Cortex of kidney (tissue), 1 donor: ENCODE measurements at places on chromosomes 12 and 14.

- DNase-seq: no peak
Measured at GRCh38 chr12:71439613-71440344, at the start of gene LGR5. Gene LGR5, plus strand, starts transcription at chr12:71439798. Its CDS starts 283 bp downstream, at chr12:71440081.

DNA sequence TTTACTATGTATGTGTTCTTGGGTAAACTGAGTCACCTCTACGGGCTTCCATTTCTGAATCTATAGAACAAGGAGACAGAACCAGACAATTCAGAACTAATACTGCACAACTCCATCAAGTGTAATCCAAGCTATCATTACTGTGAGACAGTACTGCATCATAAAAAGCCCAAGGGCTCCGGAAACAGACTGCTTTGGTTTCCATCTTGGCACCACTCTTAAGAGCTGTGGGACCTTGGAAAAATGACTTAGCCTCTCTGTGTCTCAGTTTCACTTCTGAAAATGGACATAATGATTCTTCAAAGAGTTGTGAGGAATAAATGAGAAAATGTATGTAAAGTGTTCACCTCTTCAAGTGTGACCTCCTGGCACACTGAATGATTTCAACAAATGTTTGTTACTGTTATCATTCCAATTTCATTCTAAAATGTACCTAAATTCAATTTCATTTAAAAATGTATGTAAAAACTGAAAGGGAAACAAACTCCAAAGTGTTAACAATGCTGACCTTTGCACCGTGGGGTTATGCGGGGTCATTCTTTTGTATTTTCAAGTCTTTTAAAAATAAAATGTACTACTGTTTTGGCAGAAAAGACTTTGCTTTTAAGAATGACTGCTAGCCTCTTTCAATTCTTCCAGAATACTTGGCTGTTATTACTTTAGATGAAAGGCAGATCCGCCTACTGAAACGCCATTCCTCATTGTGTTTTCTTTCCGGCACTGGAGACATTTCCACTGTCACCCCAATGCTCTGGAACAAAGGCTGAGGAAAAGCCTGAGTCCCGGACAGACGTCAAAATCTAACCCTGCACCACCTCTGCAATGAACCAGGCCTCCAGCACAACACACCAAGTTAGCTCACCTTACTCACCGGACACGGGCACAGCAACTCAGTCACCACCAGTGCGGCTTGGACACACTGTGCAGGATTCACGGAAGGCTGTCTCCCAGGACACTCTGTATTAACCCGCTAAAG lies 62.8 kb downstream of the TMCC3 start:
- no peak for DNase-seq

- no peak for DNase-seq
Measured at GRCh38 chr14:32137313-32137712, 60.2 kb downstream of the ARHGAP5 start.

DNA sequence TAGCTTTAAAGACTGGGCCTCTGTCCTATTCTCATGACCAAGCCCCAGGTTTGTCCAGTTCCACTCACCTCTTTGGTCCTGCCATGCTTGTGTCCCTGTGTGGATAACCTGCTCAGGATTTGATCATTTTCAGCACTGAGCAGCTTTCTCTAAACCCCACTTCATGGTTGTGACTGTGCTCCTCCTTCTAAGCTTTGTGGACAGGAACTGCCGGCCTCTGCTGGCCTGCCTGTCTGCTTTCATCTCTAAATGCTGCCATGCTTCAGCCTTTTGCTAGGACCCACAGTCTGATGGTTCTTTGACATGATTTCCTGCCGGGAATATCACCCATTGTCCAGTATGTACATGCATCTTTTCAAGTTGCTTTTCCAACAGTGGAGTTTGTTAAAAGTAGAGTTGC lies 53.9 kb upstream of the STXBP6 start:
- DNase-seq: no peak

DNA sequence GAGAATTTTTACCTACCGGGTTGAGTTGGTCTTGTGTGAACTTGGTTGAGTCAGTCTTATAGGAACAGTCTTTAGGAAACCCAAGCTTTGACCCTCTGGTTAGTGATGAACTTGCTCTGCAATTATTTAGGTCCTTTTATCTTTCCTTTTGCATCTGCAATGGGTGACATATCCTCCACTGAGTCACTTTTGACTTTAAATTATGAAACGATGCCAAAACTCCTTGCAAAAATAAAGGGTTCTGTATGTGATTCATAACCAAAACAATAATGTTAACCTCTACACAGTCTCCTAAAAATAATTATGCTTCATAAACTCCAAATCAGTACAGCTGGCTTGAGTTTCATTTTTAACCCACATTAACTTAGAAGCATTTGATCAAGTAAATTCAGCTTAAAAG lies 979.4 kb downstream of the GALC start:
- DNase-seq: no peak

GRCh38 chr14:75023108-75023507 lies 20.4 kb downstream of the EIF2B2 start:
- no peak for DNase-seq
